Hematopoietic multipotent progenitor cell treated with erythropoietin and hydrocortisone succinate and interleukin-3 and kit ligand, for 15 days (in vitro differentiated cells): ENCODE measurements at places on chromosomes 2 and 18.

DNA sequence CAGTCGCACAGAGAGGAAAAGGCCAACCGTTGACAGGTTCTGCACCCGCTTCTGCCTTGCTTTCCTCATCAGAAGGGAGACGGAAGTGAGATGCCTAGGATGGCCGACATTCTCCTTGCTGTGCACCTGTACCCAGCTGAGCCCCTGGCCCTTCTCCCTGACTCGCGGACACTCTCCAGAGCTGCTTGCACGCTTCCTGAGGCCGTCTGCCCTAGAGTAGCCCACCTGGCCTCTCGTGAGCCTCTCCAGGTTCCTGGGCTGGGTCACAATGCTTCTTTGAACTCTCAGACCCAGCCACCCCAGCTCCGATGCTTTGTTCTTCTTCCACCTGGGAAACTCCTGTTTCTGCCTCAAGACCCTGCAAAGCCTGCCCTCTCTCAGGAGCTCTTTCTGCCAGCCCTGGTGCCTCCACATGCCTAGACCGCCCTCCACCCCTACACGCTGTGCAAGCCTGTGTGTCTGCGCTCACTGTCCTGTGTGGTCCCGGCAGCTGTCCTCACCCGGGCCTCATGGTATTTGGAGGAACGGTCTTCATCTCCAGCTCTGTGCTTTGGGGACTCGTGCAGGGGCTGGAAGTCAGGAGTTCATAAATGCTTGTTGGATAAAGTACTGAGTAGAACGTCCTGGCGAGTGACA, 345.4 kb upstream of the SALL3 start:
- no peak for DNase-seq

DNA sequence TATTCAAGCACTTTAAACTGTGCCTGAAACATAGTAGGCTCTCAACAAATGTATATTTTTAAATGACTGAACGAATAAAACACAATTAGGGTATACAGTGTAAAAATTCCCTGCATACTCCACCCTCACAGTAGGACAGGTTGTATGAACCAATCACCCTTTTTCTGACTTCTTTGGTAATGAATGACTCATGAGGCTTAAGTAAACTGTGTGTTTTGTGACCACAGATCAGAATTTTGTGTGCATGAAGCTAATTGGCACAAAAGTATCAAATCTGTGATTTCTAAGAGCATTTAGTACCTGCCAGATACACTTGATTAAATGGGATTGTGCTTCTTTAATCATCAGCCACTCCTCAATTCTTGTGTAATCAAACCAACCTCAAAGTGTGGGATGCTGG, 109.9 kb upstream of the MAP4K3 start:
- no peak for DNase-seq

- no peak for DNase-seq
These were observed 834.8 kb downstream of the CPS1 start for GRCh38 chr2:211391189-211391567.

GRCh38 chr2:97998431-97999005, 2.8 kb upstream of the TMEM131 start:
- no peak for DNase-seq

GRCh38 chr2:234496055-234496834, 636 bp downstream of the ARL4C start:
- DNase-seq = no peak

- DNase-seq = no peak
These were observed 14.5 kb downstream of the EPC2 start for GRCh38 chr2:148658807-148659722.

DNA sequence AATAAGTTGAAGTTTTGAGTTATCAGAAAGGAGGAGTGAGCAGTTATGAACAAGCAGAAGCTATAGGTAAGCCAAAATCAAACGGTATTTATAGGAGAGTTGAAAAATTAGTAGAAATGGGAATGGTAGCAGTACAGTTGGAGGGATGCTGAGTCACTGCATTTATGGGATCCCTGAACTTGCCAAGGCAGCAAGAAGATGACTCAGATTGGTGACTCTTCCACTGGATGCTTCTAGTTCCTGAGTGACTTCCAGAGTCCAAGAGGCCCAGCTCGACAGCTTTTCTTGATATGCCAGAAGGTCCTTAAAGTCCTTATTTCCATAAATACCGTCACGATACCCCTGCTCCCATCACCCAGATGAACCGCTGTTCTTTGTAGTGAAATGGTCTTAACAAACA, 31.1 kb upstream of the ACTR3 start:
- no peak for DNase-seq

GRCh38 chr2:70738159-70738558, 29.8 kb downstream of the ADD2 start:
- DNase-seq = no peak
